ENCODE measurements at places on chromosomes 1 and 21. TPM values are rescaled to one million over a fixed set of nuclear protein-coding genes. Genes with fewer than 3 reads are reported as not detected.
A peak's percentile ranks its signal among the peaks of the same experiment; 100 is the strongest.

The CTPS1 gene
- total RNA-seq, result 175 TPM

The CZIB gene
- 44.9 TPM for total RNA-seq

The SMCP gene
- not detected for total RNA-seq

The WNT3A gene
- not detected for total RNA-seq

The MED8 gene
- 45.1 TPM for total RNA-seq

The CASQ1 gene
- total RNA-seq, result not detected

The NUDT4B gene
- total RNA-seq, result 0.36 TPM

The LMOD1 gene
- not detected for total RNA-seq

The KPRP gene
- not detected for total RNA-seq

GRCh38 chr1:75600781-75601180, 10.1 kb downstream of the SLC44A5 start:
- DNase-seq, result no peak

- peak; percentile 80 for DNase-seq
Observed at GRCh38 chr1:44377925-44378784, 23.1 kb upstream of the ERI3 start.

- DNase-seq, result no peak
Observed at GRCh38 chr1:112423207-112423606, 27.2 kb downstream of the CTTNBP2NL start.

DNA sequence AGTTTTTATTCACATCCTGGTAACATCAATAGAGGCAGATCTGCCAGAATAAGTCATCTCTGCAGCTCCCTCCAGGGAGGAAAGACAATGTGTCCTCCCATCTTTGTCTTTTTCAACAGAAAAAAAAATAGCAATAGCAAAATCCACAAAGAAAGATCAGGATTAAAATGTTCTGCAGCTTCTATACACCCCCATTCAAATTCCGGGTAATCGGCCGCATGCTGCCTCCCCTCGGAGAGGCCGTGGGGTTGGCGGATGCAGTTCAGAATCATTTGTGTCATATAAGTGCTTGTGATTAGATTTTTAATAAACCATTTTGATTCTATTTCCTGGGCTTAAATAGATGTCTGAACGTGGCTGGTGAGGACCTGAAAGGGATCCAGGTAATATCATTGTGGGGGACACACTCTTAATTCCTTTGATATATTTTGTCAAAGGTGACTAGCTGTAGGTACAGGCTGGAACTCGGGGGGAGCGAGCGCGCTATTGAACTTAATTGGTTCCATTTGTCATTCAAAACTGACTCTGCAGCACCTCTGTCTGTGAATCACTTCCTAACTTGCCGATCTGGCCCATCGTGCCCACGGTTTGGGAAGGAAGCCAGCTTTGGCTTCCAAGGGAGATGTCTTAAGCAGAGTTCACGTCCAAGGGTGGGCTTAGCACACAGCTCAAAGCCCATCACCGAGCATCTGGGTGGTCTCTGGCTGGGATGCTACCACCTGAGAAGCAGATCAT, 85.6 kb upstream of the ARHGEF16 start:
- DNase-seq, result no peak

- no peak for DNase-seq
Observed at GRCh38 chr1:152673016-152673415, 2.1 kb upstream of the LCE2C start.

DNA sequence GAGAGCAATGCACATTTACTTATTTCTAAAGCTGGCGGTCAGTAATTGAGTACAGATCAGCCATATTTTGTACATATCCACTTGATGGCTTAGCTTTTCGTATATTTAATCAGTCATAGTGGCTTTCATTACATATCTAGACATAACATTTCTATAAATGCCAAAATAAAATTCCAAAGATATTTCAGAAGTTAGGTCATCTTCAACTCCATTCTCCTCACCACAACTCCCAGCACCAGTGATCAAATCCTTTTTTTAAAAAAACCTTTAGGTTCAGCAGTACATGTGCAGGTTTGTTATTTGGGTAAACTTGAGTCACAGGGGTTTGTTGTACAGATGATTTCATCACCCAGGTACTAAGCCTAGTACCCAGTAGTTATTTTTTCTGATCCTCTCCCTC, 53.9 kb upstream of the GNG4 start:
- DNase-seq, result no peak

DNA sequence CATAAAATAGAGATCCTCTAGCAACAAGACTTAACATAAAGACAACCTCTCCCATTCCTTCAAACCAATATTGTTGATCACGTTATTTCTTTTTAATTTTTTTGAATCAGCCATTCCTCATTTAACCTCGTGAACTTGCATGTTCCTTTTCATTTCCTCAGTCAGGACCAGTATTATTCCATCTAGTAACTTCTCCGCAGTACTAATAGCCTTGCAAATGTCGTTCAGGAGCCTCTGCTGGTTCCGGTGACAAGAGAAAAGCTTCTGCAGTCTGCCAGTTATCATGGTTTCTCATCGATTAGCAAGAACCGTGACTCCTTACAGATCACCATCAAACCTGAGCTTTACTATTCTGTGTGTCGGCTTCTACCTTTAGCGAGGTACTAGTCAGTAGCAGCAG, 3.0 kb downstream of the APP start:
- DNase-seq, result no peak

- no peak for DNase-seq
Observed at GRCh38 chr21:43657355-43658087, 1.8 kb downstream of the HSF2BP start.

- DNase-seq, result peak; percentile 63
Observed at GRCh38 chr1:44842862-44843655, at the start of gene PTCH2. PTCH2 (minus strand) TSS chr1:44843253; CDS start chr1:44842932, 321 bp downstream.

DNA sequence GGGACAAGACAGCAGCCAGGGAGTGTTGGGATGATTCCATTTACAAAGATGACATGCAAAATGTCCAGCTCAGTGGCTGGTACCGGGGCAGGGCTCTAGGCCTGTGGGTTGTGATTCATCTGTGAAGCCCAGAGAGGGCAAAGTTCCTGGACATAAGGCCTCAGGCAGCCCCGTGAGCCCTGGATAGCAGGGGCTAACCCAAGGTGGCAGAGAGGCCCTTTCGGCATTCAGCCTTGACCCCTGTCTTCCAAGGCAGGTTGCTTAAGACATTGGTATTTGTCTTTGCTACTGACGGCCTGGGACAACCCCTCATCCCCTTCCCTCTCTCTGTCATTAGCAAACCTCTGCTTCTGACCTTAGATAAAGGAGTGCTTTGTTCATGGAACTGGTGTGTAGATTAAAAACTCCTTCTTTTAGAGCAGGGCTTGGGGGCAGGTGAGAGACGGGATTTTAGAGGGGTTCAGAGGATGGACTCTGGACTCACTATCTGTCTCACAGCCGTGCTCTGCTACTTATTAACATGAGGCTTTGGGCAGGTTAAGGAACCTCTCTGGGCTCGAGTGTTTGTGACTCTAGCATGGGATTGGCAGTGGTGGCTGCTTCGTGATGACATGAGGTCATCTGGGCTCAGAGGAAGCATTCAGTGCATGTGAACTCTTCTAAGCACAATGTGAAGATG, 36.3 kb downstream of the TMEM51 start:
- DNase-seq, result no peak

DNA sequence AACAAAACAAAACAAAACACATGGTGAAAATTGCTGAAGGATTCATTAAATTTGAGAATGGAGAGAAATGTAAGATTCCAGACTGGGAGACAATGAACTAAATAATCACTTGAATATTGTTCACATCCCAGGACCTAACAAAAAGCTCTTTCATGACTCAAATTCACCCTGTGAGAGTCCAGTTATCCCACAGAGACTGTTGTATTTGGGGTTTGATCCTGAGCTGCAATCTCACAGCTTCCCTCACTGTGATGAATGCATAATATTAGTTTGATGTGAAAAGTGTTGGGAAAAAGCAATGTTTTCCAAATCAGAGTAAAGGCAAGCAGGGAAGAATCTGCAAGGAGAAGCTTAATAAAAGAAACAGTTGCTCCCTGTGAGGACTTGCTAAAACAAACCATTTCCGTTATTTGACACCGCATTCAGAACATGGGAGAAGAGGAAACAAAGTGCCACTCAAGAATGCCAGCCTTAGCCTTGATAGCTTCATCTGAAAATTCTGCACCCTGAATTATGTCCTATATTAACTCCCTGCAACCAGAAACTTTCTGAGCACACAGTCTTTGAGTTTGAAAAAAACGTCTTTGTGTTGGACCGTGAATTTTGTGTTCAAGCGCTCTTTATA, 208.8 kb downstream of the DAB1 start:
- no peak for DNase-seq
